Stimulated activated CD8-positive, alpha-beta memory T cell treated with anti-CD3 and anti-CD28 coated beads, Interleukin-15, amount 100 ng/mL, for 48 hours (primary cell): ENCODE measurements at places on chromosomes 2 and 18.
A peak's percentile ranks its signal among the peaks of the same experiment; 100 is the strongest.

DNA sequence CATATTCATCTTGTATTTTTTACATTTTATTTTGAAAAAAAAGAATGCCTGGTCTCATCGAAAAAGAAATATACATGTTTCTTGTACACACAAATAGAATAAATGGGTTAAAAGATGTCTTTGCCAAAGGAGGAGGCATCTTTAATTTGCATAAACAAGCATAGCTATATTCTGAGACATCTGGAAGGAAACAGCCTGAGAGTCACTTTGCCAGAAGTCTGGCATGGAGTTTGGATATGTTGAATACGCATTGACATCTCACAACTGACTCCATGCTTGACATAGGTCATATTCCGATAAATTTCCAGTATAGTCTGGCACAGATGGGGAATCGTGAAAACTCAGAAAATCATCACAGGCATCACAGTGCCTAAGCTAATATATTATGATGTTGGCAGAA is 1317.5 kb upstream of the CELF4 start:
- no peak for DNase-seq

GRCh38 chr2:48200620-48201293 is 294.5 kb upstream of the FBXO11 start:
- no peak for DNase-seq

- no peak for DNase-seq
Measured at GRCh38 chr18:49985236-49985635, 171.9 kb upstream of the ACAA2 start.

DNA sequence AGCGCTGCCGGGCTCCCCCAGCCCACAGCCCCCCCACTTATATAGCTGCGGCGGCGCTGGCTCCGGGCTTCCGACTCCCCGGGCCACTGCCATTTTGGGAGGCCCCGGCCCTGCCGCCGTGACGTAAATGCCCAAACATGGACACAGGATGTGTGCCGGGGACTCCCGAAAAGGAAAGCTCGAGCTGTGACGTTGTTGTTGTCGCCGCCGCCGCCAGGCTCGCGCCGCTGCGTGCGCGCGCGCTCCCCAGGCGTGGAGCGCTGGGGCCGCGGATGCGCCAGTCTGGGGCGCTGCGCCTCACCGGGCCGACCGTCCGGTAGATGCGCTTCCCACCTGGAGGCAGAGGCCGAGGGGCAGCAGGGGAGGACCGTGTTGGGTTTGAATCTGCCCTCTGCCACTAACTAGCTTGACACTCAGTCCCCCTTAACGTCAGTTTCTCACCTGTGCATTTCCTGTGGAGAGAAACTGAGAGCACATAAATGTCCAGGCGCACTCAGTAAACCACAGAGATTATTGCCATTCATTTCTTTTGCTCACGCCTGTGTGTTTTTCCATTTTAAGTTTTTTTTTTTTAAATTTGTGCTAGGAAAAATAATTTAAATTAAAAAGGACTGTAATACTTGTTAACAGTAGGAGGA is at the start of gene EGR4:
TSS of gene EGR4 (minus strand) at position 15 of the 638 bp plus-strand sequence. CDS start 231 bp downstream, outside the sequence.
- peak; percentile 80 for DNase-seq

GRCh38 chr2:118442996-118443553 is 354.8 kb downstream of the INSIG2 start:
- no peak for DNase-seq

DNA sequence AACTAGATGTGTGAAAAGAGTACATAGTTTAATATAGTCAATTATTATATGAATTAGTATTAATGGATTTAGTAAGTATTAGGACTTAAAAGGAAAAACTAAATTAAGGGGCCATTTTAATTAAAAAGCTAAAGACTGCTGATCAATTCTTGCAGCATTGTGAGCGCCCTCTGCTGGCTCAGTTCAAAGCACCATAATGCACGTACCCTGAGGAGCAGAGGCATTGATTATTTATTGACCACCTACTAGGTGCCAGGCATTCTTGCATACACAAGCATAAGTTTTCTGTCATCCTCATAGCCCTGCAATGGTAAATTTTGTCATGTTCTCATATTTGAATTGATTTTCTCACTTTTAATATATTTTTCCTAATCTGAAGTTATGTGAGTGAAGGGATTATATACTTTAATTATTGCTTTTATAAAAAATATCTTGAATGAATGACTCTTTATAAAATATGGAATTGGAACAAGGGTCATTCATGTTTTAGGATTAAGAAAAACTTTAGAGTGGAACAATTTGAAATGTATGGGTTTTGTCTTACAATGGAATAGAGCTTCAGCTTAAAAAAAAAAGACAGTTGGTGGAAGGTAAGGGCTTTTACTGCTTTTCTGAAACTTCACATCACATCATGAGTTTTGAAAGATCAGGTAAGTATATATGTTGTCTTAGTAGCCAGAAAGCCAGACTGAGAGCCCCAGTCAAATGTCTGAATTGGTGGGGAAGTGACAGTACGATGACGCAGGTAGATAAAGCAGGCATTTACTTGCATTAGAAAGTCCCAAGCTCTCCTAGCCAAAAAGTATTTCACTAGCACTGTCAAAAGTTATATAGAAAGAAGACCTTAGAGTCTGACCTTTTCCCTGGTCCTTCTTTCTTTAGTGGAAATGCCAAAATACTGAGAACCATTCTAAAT is 9.7 kb downstream of the ITGA4 start:
- DNase-seq: peak; percentile 49
